ENCODE measurements at places on chromosomes 4 and X. TPM values are rescaled to one million over a fixed set of nuclear protein-coding genes. Genes with fewer than 3 reads are reported as not detected.

Gene REELD1
- 0.62 TPM for total RNA-seq

Gene PPP4R3C
- not detected for total RNA-seq

Gene MAP9
- total RNA-seq: 4.9 TPM

Gene CCNQ
- total RNA-seq: 24.8 TPM

Gene DCLK2
- not detected for total RNA-seq

Gene CENPU
- 38.6 TPM for total RNA-seq

DNA sequence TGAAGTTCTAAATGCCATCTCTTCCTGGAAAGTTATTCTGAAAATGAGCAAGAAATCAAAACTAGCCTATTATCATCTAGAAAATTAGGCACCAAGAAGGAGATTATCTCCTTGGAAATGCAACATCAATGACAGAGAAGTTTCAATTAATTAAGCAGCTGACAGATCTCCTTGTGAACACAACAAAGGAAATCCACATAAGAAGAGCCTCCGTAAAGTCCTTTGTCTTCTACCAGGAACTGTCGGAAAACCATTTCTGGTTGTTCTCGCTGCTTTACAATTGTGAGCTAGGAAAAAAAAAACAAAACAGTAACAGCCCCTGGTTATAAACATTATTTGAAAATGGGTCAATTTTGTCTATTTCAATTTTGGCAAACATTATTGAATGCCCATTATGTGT lies 38.2 kb downstream of the METTL14 start:
- H3K36me3 ChIP-seq: peaks cover 27% of the 10 kb centered on the region
- H3K4me3 ChIP-seq: no peak overlapping the region
- no peaks in the 10 kb centered on the region for H3K27me3 ChIP-seq
- H3K4me1 ChIP-seq: no peaks in the 10 kb centered on the region

DNA sequence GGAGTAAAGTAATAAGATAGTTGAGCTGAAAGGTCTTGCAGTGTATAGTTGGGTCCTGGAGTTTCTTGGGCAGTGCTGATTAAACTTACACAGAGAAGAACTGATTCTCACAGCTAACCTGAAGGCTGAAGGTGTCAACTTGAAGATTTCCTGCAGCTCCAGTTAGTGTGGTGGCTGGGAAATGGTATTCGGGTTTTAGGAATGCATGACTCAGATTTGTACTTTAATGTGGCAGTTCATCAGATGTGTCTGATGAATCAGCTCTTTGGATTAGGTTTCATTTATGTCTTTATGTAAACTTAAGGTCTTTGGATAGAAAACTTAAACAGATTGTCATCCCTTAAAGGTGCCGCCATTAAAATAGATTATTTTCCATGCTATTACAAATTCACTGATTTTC lies 200.0 kb downstream of the IL1RAPL1 start:
- no peaks in the 10 kb centered on the region for H3K27me3 ChIP-seq
- DNase-seq: no peak
- H3K4me1 ChIP-seq: no peaks in the 10 kb centered on the region
- H3K4me3 ChIP-seq: no peak overlapping the region

DNA sequence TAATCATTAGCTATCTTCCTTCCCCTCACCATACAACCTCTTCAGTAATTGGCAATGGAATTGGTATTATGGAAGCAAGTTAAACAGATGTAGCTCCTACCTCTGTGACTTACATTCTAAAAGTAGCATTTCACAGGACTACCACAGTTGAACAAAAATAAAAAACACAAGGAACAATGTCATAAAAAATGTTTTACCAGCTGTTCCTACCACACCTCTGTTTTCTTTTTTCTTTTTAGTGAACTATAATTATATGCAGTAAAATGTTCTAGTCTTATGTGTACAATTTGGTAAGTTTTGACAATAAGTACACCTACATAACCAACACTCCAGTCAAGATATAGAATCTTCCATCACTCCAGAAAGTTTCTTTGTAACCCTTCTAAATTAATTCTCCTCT lies 54.1 kb upstream of the GEMIN8 start:
- H3K4me3 ChIP-seq: no peak overlapping the region
- H3K4me1 ChIP-seq: no peaks in the 10 kb centered on the region
- no peak overlapping the region for H3K27ac ChIP-seq

GRCh38 chrX:114798907-114799306 lies 215.0 kb downstream of the HTR2C start:
- no peak overlapping the region for H3K27ac ChIP-seq
- no peaks in the 10 kb centered on the region for H3K27me3 ChIP-seq
- no peaks in the 10 kb centered on the region for H3K36me3 ChIP-seq
- no peak for DNase-seq
- no peaks in the 10 kb centered on the region for H3K4me1 ChIP-seq
- no peak overlapping the region for H3K4me3 ChIP-seq

DNA sequence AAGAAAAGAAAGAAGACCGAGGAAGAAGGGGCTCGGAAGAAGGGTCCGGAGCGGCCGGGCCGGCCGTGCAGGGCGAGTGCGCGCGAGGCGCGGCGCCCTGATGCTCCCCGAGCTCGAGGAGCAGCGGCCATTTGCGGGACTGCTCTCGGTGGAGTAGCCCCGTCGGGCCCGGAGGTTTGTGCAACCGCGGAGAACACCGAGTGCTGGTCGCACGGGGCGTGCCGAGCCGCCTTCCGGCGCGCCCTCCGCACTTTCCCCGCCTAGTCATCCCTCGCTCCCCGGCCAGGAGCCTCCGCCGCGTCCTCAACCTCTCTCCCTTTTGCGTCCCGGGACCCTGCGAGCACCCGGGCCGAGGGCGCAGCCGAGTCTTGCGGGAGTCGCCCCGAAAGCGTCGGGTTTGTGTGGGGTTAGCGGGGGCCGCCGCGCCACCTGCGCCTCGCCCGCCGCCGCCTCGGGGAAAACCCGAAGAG lies 127.4 kb downstream of the LAS1L start:
- H3K36me3 ChIP-seq: no peaks in the 10 kb centered on the region
- H3K4me1 ChIP-seq: no peaks in the 10 kb centered on the region
- no peak overlapping the region for H3K27ac ChIP-seq
- no peak overlapping the region for H3K4me3 ChIP-seq
- H3K27me3 ChIP-seq: no peaks in the 10 kb centered on the region

GRCh38 chr4:137531986-137532868 lies at the start of gene PCDH18:
TSS of gene PCDH18 (minus strand) at chr4:137532494. CDS start at chr4:137532088, 406 bp downstream.
- no peaks in the 10 kb centered on the region for H3K4me1 ChIP-seq
- no peaks in the 10 kb centered on the region for H3K36me3 ChIP-seq
- peak within 1 kb of the TSS; percentile 73 for H3K4me3 ChIP-seq
- peak within 1 kb of the TSS; percentile 29 for H3K27ac ChIP-seq

- no peak overlapping the region for H3K27ac ChIP-seq
- H3K4me3 ChIP-seq: no peak overlapping the region
- H3K27me3 ChIP-seq: no peaks in the 10 kb centered on the region
- no peaks in the 10 kb centered on the region for H3K4me1 ChIP-seq
- no peak for DNase-seq
Observed at GRCh38 chrX:136354201-136354600, 53.4 kb downstream of the ADGRG4 start.

GRCh38 chr4:122903766-122904288 lies 18.6 kb downstream of the NUDT6 start:
- H3K36me3 ChIP-seq: no peaks in the 10 kb centered on the region
- no peak overlapping the region for H3K4me3 ChIP-seq
- no peaks in the 10 kb centered on the region for H3K27me3 ChIP-seq
- no peaks in the 10 kb centered on the region for H3K4me1 ChIP-seq

GRCh38 chr4:89249313-89249712 lies 58.3 kb downstream of the GPRIN3 start:
- no peak overlapping the region for H3K27ac ChIP-seq
- no peak overlapping the region for H3K4me3 ChIP-seq
- no peaks in the 10 kb centered on the region for H3K36me3 ChIP-seq
- H3K27me3 ChIP-seq: no peaks in the 10 kb centered on the region

- peaks cover 3% of the 10 kb centered on the region for H3K4me1 ChIP-seq
- H3K27ac ChIP-seq: no peak overlapping the region
- no peak for DNase-seq
- no peaks in the 10 kb centered on the region for H3K27me3 ChIP-seq
- peaks cover 15% of the 10 kb centered on the region for H3K36me3 ChIP-seq
Observed at GRCh38 chr4:152398060-152398459, 137.8 kb downstream of the FBXW7 start.
